ENCODE measurements at places on chromosomes 7 and 10.
A peak's percentile ranks its signal among the peaks of the same experiment; 100 is the strongest.

- DNase-seq, result no peak
Observed at GRCh38 chr10:24720096-24720495, 3.6 kb downstream of the ARHGAP21 start.

- no peak for DNase-seq
Observed at GRCh38 chr10:43112608-43112961, 25.7 kb upstream of the CSGALNACT2 start.

DNA sequence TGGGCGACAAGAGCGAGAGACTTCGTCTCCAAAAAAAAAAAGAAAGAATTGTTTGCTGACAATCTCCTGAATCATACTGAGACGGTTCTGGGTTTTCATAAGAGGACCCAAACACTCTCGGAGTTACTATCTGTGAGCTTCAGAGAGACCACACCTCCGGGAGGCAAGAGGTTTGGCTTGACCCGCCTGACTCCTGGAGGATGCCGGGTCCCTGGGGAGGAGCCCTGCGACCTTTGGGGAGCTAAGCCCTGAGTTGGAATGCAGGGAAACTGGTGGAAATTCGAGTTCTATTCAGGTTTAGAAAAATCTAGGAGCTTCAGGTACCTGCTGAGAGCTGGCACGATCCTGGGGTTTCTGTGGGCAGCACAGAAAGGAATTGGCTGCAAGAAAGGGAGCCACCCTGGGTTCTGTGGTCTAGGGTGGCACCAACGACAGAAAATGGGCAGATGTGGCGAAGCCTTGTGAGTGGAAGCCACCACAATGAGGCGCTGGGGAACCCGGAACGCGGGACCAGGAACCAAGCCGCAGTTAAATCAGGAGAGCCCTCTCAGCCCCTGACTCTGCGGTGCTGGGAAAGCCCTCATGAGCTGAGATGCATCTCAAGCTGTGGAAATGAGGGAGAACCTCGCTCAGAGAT, 21.9 kb upstream of the GATAD1 start:
- peak; percentile 28 for DNase-seq

- DNase-seq, result no peak
Observed at GRCh38 chr10:118662228-118663035, 67.0 kb upstream of the PRLHR start.

- no peak for DNase-seq
Observed at GRCh38 chr7:84277628-84278224, 83.1 kb upstream of the SEMA3A start.

All from activated CD4-positive, alpha-beta T cell treated with anti-CD3 and anti-CD28 coated beads for 36 hours (primary cell).